ENCODE measurements at places on chromosomes 6 and 20. TPM values are rescaled to one million over a fixed set of nuclear protein-coding genes. Genes with fewer than 3 reads are reported as not detected.

OLIG3 gene
- total RNA-seq, result 0.61 TPM

- no peak overlapping the region for H3K4me3 ChIP-seq
- H3K27ac ChIP-seq, result no peak overlapping the region
- H3K27me3 ChIP-seq, result no peaks in the 10 kb centered on the region
- peaks cover 18% of the 10 kb centered on the region for H3K4me1 ChIP-seq
Observed at GRCh38 chr6:8391934-8392333, 43.4 kb downstream of the SLC35B3 start.

GRCh38 chr6:13511913-13512717, 24.7 kb upstream of the GFOD1 start:
- H3K36me3 ChIP-seq, result no peaks in the 10 kb centered on the region
- no peaks in the 10 kb centered on the region for H3K4me1 ChIP-seq

GRCh38 chr20:50932691-50933280, 1.5 kb upstream of the ADNP start:
- peak overlapping the region; percentile 95 for H3K27ac ChIP-seq
- H3K4me3 ChIP-seq, result peak overlapping the region; percentile 78
- peaks cover 50% of the 10 kb centered on the region for H3K36me3 ChIP-seq
- peaks cover 23% of the 10 kb centered on the region for H3K4me1 ChIP-seq
- DNase-seq, result no peak
- H3K27me3 ChIP-seq, result no peaks in the 10 kb centered on the region

DNA sequence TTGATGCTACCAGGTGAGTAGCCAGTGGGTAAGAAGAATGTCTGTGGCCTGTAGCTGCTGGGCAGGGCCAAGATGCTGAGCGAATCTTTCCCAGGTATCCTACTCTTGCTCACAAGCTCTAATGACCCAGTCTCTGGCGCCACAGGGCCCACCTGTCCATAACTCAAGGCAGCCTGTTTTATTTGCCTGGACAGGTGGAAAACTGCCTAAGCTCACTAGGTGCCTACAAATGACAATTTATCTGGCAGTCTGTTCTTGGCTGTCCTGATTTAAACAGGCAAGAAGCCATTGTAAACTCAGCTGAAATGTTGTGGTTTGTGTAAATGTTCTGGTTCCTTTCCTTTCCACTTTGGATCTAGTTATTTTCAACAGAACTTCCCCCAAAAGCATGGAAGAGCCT, 113.3 kb downstream of the TCP11 start:
- H3K27me3 ChIP-seq, result no peaks in the 10 kb centered on the region
- H3K36me3 ChIP-seq, result no peaks in the 10 kb centered on the region
- no peak overlapping the region for H3K4me3 ChIP-seq
- H3K27ac ChIP-seq, result no peak overlapping the region
- H3K4me1 ChIP-seq, result no peaks in the 10 kb centered on the region
- DNase-seq, result no peak

DNA sequence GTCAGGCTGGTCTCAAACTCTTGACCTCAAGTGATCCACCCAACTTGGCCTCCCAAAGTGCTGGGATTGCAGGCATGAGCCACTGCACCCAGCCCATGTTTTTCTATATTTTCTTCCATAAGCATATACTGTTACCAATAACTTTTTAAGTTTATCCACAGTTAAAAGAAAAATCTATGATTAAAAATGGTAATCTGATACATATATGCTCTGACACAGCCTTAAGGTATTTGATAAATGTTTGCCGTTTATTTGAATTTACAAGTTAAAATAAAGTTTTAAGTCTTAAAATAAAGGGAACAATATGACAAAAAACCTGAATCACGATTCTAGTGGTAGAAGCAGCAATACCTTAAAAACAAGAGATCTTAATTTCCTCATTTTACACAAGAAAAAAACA, 5.2 kb downstream of the STK38 start:
- no peak for DNase-seq
- H3K4me3 ChIP-seq, result peak overlapping the region; percentile 19
- H3K27ac ChIP-seq, result peak overlapping the region; percentile 88
- H3K27me3 ChIP-seq, result no peaks in the 10 kb centered on the region
- peaks cover 46% of the 10 kb centered on the region for H3K4me1 ChIP-seq
- H3K36me3 ChIP-seq, result peaks cover 45% of the 10 kb centered on the region

MOG gene
- not detected for total RNA-seq

SEL1L2 gene
- not detected for total RNA-seq

DNA sequence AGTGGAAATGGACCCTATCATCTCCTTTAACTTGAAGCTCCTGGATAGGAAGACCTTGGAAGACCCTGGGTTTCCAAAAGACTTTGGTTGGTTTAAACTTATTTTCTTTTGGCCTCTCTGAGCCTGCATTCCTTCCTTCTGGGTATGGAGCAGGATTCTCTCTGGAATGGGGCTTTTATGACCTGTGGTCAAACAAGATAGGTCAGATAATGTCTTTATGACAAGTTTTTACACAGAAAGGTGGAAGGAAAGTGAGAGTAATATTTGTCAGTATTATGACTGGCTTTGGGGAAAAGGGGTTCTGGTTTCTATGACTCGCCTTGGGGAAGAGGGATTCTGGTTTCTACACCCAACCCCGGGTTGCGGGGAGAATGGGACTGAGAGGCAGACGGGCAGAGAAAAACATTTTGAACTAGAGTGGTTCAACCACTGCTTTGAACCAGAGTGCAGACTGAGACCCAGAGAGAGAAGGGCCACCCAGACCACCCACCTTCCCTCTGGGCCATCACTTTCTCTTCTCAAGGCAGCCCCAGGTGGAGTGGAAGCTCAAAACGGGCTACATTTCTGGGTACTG, 37.6 kb upstream of the KCNK5 start:
- H3K27me3 ChIP-seq, result peaks cover 3% of the 10 kb centered on the region
- H3K36me3 ChIP-seq, result no peaks in the 10 kb centered on the region
- no peak for DNase-seq
- H3K4me3 ChIP-seq, result no peak overlapping the region

DNA sequence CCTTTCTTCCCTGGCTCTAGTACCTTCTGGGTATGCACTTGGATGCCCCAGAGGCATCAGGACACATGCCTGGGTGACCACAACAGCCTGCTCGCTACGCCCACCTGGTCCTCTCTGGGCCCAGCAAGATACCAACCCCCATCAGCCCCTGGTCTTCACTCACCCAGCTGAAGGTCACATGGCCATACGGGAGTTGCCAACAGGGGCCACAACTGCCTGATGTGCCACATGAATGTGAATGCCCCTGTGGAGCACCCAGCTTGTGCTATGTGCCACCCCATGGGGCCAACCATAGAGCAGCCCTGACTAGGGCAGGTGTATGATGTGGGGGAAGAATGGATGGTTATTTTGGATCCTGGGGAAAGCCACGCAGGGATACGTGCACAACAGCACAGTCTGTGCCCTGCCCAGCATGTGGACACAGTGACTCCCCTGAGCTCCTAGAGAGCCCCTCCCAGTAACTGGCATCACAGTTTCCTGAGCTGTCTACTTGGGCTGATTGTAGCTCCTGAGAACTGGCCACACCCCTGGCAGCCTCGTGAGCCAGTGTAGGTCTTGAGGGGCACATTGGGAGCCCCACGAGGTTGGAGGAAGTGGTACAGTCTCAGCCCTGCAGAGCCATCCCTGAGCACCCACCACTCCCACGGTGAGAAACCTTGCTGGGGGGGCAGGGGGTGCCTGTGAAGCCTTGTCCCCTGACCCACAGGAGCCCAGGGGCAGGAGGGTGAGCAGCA, 10.5 kb upstream of the PCMTD2 start:
- H3K4me3 ChIP-seq, result no peak overlapping the region
- H3K27me3 ChIP-seq, result peaks cover 2% of the 10 kb centered on the region
- no peaks in the 10 kb centered on the region for H3K36me3 ChIP-seq
- H3K27ac ChIP-seq, result no peak overlapping the region
- peak; percentile 19 for DNase-seq
- peaks cover 3% of the 10 kb centered on the region for H3K4me1 ChIP-seq

VWA7 gene
- total RNA-seq, result 1.6 TPM

SNRPB gene
- total RNA-seq, result 479 TPM

SLC22A16 gene
- total RNA-seq, result not detected

Measured in activated CD8-positive, alpha-beta T cell treated with anti-CD3 and anti-CD28 coated beads for 36 hours (primary cell).